Panc1 (cell line): ENCODE measurements at places on chromosomes 5 and 9. TPM values are rescaled to one million over a fixed set of nuclear protein-coding genes. Genes with fewer than 3 reads are reported as not detected.

DNA sequence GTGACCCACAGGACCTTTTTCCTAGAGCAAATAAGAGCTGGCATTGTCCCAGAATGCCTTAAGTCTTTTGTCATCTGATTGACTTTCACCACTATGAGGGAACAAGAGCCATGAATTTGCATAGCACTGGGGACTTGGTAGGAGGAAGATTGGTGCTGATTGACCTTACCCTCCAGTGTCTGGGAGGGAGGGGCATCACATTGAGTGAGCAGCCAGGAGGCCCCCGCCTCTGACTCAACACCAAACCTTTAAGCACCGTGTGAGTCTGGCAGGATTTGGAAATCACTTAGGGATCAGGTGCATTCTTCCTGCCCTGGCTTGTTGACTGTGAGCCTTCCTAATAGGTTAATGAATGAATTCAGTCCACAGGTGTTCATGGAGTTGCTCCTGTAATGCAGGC is 40.7 kb downstream of the WNK2 start:
- H3K27ac ChIP-seq = no peak overlapping the region
- H3K4me1 ChIP-seq = no peaks in the 10 kb centered on the region
- H3K4me3 ChIP-seq = no peak overlapping the region

Gene DBH
- total RNA-seq = not detected

DNA sequence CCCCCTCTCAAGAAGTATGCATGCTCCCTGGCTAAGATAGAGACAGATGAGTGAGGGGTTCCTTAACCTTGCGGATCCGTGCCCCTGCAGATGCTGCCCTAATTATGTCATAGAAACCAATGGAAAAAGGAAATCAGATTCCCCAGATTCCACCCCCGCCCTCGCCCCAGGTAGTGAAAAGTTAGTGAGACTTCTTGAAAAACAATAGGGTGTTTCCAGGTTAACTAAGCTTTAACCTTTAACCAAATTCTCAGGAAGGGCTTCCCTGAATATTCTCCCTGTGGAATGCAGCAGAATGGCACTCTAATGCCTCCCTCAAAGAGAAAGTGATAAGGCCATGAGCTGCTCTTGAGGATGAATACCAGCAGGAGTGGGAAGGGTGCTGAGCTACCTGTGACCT is 116.0 kb upstream of the RANBP3L start:
- no peak for DNase-seq
- peaks cover 2% of the 10 kb centered on the region; the same call in 1 of the 2 replicates for H3K27me3 ChIP-seq

DNA sequence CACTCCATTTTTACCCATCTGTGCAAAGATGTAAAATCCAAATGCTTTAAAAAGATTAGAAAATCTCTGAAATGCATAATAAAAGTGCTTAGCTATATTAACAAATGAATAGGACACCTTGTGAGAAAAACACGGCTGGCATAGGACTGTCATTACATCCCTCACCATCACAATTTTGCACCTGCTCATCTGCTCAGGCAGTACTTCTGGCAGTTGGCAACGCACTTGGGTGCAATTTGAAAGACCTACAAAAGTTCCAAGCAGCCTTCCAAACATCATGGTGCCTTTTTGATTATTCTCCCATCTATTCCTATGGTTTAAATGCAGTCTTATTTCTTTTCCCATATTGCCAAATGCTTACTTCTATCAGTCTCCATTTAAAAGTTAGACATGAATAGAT is 501.8 kb downstream of the ENC1 start:
- H3K36me3 ChIP-seq = no peaks in the 10 kb centered on the region
- H3K4me1 ChIP-seq = no peaks in the 10 kb centered on the region
- no peak overlapping the region for H3K4me3 ChIP-seq
- H3K27me3 ChIP-seq = peaks cover 3% of the 10 kb centered on the region; the same call in 1 of the 2 replicates
- DNase-seq = no peak

DNA sequence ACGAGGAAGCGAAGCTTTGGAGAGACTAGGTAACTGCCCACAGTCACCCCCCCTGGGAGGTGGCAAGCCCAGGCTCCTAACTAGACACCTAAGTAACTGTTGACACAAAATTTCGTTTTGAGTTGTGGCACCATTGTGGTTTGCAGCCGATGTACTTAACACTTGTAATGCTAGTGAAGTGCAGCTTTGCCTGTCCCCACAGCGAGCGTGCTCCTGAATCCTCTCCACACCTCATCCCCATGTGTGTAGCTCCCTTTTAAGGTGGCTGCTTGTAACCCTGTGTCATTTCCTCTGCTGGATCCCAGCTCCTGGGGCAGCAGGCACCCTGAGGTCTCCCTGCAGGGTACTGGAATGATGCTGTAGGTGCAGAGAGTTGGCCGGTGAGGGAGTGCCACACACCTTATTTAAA is 114.9 kb downstream of the TRIO start:
- H3K36me3 ChIP-seq = no peaks in the 10 kb centered on the region
- DNase-seq = no peak
- H3K4me3 ChIP-seq = peak overlapping the region; percentile 21

- H3K4me3 ChIP-seq = no peak overlapping the region
- H3K27ac ChIP-seq = no peak overlapping the region
- H3K27me3 ChIP-seq = no peaks in the 10 kb centered on the region
- H3K36me3 ChIP-seq = no peaks in the 10 kb centered on the region
- no peaks in the 10 kb centered on the region for H3K4me1 ChIP-seq
Observed at GRCh38 chr5:148786456-148786855, 40.0 kb upstream of the ADRB2 start.

- no peak for DNase-seq
- H3K36me3 ChIP-seq = no peaks in the 10 kb centered on the region
- no peaks in the 10 kb centered on the region for H3K4me1 ChIP-seq
- H3K27me3 ChIP-seq = peaks cover 7% of the 10 kb centered on the region
Observed at GRCh38 chr5:141694479-141694878, 12.4 kb upstream of the ARAP3 start.

GRCh38 chr5:95925939-95926338 is 35.7 kb downstream of the ELL2 start:
- no peaks in the 10 kb centered on the region for H3K36me3 ChIP-seq
- no peak for DNase-seq
- no peak overlapping the region for H3K4me3 ChIP-seq
- no peaks in the 10 kb centered on the region for H3K27me3 ChIP-seq

DNA sequence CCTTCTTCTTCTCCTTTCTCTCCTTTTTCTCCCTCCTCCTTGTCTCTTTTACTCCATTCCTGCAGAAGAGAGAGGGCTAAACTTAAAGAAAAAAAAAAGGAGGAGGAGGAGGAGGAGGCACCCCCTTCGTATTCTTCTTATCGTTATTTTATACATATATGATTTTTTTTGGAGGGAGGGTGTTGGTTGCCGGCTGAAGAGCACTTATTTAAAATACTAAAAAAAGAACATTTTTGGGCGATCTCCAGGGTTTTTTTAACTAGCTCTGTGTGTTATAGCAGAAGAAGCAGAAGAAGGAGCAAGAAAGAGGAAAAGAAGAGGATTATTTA is 381 bp downstream of the NR2F1 start:
- H3K4me1 ChIP-seq = peaks cover 10% of the 10 kb centered on the region
- peak overlapping the region; percentile 94 for H3K27ac ChIP-seq
- DNase-seq = no peak
- no peaks in the 10 kb centered on the region for H3K27me3 ChIP-seq

GRCh38 chr5:116738239-116738614 is 163.6 kb upstream of the SEMA6A start:
- no peaks in the 10 kb centered on the region for H3K4me1 ChIP-seq
- H3K27me3 ChIP-seq = no peaks in the 10 kb centered on the region
- H3K36me3 ChIP-seq = no peaks in the 10 kb centered on the region
- no peak for DNase-seq
- no peak overlapping the region for H3K27ac ChIP-seq
- H3K4me3 ChIP-seq = no peak overlapping the region

Gene BSPRY
- 0.13 TPM for total RNA-seq
